ENCODE measurements at places on chromosomes 2 and 18.

DNA sequence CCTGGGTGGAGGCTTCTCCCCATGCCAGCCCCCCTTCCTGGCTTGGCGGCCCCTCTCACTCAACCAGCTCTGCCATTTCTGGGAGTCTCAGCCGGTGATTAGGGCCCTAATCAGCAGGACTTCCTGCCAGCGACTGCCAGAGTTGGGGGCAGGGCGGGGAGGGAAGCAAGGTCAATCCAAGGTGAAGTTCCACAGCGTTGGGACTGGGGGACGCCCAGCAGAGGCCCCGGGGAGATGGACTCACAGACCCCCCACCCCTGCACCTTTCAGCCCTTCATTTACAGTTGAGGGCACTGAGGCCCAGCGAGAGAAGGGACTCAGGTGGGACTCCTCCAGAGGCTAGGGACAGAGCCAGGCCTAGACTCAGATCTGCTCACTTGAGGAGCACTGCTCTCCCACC is 65.3 kb downstream of the TNS1 start:
- DNase-seq: no peak

GRCh38 chr18:2997429-2997828 is 15.5 kb downstream of the LPIN2 start:
- no peak for DNase-seq

DNA sequence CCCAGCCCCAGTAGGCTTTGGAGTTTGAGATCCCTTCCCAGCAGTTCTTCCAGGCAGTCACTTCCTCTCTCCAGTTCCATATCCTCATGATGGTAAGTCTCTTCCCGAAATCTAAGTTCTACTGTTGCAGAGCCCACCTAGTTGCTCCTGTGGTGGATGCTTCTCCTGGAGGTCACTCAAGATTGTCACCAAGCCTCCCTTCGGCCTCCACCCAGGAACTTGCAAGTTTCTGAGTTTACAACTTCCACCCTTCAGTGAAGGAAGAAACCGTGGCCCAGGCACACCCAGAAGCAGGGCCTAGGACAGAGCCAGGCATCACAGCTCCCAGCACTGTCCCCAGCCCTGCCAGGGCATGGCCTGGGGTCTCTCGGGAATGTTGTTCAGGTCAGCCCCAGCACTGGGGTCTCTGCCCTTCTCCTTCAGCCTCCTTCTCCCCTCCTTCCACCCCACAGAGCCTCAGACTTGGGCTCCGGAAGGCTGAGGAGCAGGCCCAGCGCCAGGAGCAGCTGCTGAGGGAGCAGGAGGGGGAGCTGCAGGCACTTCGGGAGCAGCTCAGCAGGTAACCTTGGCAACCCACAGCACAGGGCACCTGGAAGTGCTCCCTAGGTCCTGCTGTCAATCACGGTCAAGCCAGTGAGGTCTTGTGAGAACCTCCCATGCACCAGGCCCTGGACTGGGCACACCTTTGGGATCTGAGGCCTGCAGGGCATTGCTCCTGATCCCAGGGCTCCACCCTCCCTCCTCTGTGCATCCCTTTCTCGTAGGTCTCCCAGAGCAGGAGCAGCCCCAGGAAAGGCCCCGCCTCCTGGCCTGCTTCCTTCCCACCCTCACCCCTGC is 7.1 kb downstream of the RUFY4 start:
- DNase-seq: no peak

DNA sequence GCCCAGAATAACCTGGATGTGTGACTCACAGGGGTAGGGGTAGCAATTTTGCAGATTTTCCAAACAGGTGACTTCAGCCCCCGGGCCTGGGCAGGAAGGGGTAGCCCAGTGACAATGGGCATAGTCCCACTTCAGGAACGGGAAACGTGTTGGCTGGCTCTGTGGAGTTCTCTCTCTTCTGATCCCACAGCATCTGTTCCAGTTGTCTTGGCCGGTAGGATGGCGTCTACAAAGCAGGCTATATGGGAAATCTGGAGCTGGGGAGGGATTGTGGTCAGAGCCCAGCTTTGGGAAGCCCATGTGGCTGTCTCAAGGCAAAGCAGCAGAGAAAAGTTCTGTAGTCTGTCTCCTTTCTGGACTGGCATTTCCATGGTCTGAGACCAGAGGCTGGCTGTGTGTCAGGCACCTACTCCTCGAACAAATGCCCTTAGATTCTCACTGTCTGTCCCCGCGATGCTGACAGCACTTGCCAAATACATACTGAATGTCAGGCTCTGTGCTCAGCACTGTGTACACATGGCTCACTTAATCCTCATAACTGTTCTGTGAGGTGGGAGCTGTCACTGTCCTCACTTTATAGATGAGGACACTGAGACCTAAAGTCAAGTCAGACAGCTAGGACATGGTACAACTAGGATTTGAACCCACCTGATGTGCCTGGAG is 17.9 kb upstream of the TMEM214 start:
- no peak for DNase-seq

DNA sequence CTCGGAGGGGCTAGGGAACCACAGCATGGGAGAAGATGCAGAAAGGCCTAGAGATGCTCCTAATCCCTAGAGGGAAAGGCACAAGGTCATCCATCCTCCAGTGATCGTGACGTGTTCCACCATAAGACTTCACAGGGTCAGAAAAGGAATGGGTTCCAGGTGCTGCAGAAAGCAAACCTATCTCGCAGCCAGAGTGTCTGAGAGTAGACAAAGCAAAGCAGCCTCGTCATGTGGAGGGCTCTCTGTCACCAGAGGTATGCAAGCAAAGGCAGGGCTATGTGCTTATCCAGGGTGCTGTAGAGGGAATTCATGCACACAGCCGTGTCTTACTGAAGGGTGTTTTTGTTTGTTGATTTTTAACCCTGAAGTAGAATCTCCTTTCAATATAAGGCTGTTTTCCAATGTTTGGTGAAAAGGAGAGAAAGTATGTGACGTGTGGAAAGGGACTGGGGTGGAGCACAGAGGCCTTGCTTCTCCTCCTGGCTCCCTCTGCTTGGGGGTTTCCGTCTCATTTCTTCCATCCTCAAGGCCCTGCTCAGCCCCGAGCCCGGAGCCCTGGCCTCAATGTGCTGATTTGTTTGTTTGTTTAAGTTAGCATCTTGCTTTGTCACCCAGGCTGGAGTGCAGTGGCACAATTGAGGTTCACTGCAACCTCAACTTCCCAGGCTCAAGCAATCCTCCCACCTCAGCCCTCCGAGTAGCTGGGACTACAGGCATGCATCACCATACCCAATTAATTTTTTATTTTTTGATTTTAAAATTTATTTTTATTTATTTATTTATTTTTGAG is 3.0 kb downstream of the GPR55 start:
- no peak for DNase-seq

GRCh38 chr2:211093743-211094303 is 537.4 kb downstream of the CPS1 start:
- DNase-seq: peak; percentile 39

GRCh38 chr2:221370076-221370856 is 201.8 kb downstream of the EPHA4 start:
- no peak for DNase-seq

- peak; percentile 84 for DNase-seq
These were observed 24.0 kb upstream of the TMEM37 start for GRCh38 chr2:119407430-119408220.

DNA sequence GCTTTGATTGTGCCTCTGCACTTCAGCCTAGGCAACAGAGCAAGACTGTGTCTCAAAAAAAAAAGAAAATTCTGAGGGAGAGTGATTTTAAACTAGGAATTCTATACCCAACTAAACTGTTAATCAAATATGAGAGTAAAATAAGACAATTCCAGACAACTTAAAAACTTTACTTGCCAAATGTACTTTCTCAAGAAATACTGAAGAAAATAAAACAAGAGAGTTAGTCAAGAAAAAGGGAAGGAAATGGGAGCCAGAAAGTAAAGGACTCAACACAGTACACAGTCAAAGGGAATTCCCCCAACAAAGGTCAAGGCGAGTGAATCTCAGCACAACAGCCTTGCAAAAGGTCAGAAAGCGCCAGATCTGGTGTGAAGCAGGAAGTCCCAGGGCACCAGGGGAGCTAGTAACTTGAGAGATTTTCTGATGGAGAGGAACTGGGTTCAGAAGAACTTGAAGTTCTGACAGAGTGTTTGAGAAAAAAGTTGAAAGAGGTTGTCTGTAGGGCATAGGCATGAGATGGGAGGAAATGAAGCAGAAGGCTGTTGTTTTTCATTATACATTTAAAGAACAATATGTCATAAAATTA is 22.6 kb upstream of the TBC1D8 start:
- DNase-seq: no peak

GRCh38 chr2:204670124-204670523 is 124.8 kb downstream of the PARD3B start:
- peak; percentile 55 for DNase-seq

- DNase-seq: peak; percentile 62
These were observed 68.1 kb downstream of the MYOM1 start for GRCh38 chr18:3151399-3152264.

DNA sequence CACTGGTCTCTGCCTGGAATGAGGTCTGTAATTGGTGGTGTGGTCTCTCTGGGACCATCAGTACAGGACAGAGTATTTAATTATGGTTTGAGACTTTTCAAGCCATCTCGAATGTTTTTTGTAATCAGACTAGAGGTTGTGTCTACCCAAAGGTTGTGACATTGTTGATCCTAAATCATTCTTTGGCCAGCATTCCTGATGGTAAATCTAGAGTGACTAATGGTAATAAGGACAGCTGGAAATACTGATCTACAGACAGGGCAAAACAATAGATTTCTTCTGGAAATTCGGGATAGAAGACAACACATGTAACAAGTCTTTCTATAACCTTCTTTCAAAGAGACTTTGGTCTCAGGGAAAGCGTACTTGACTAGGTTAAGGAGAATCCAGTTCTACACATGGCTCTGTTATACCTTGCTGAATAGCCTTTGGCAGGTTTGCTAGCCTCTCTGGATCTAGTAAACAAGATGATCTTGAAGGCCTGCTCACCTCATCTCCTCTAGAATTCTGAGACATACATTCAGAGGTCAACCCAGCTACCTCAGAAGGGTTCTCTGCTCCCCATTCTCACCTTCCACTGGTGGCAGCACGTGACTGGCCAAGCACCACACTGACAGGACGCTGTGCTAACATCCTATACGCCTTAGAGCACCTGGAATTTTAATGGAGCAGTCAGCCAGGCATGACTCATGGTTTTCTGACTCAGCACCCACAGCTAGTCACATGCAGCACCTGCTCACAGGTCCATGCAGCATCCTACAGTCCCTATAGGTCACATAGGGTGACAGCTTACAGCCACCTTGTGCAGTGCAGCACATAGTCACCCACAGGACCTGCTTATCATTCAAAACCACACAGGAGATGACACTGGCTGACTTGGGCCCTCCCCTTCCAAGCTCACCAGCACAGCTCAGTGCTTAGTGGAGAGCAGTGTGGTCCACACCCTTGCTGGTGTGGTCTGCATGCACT is 12.2 kb downstream of the PLB1 start:
- DNase-seq: peak; percentile 10

GRCh38 chr2:24832931-24833701 is 39.9 kb downstream of the CENPO start:
- DNase-seq: peak; percentile 39

DNA sequence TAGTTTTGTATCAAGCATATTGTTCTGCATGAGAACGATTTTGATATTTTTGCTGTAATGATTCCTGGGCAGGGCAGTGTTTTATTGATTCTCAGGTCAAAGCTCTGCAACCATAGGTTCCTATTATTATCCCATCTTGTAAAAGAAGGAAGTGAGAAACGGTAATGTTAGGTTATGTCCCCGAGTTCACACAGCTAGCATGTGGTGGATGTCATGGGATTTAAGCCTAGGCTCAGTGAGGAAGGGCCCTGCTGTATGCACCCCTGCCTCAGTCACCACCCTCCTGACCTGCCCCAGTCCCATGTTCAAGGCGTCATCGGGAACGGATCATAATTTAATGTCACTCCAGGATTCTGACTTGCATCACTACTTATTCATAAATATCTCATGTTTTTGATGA is 10.7 kb downstream of the ACP1 start:
- no peak for DNase-seq
